ENCODE measurements at places on chromosomes 3 and 15. TPM values are rescaled to one million over a fixed set of nuclear protein-coding genes. Genes with fewer than 3 reads are reported as not detected.

Gene EFHB
- total RNA-seq = not detected

Gene AZI2
- 68.7 TPM for total RNA-seq

Gene SMCO1
- not detected for total RNA-seq

Gene PLXNB1
- total RNA-seq = 16.8 TPM

Gene ADGRG7
- not detected for total RNA-seq

Gene GLDN
- not detected for total RNA-seq

Gene SAMD7
- total RNA-seq = not detected

Gene DCP1A
- total RNA-seq = 11.2 TPM

Gene CPNE9
- not detected for total RNA-seq

Gene NAA80
- total RNA-seq = 7.3 TPM

Gene PHC3
- total RNA-seq = 21.1 TPM

Gene SCN11A
- total RNA-seq = not detected

Gene FBXW12
- not detected for total RNA-seq

Gene GNAT1
- not detected for total RNA-seq

Gene RBP2
- not detected for total RNA-seq

Gene CCR9
- not detected for total RNA-seq

Gene MAP6D1
- total RNA-seq = 3.0 TPM

Gene SLC2A2
- total RNA-seq = not detected

Gene GPR160
- 11.2 TPM for total RNA-seq

Gene MAP1A
- 0.34 TPM for total RNA-seq
